ENCODE measurements at places on chromosomes 4 and X. TPM values are rescaled to one million over a fixed set of nuclear protein-coding genes. Genes with fewer than 3 reads are reported as not detected.
A peak's percentile ranks its signal among the peaks of the same experiment; 100 is the strongest.

Gene FOXR2
- not detected for total RNA-seq

Gene SMR3B
- total RNA-seq, result not detected

GRCh38 chr4:106541253-106541652, 172.7 kb upstream of the GIMD1 start:
- no peak overlapping the region for H3K4me3 ChIP-seq
- H3K27me3 ChIP-seq, result no peaks in the 10 kb centered on the region
- no peaks in the 10 kb centered on the region for H3K4me1 ChIP-seq
- DNase-seq, result no peak
- no peak overlapping the region for H3K27ac ChIP-seq

- H3K27me3 ChIP-seq, result no peaks in the 10 kb centered on the region
- H3K4me1 ChIP-seq, result peaks cover 10% of the 10 kb centered on the region
- no peak for DNase-seq
Observed at GRCh38 chr4:40055863-40056715, 561 bp upstream of the N4BP2 start.

- H3K27me3 ChIP-seq, result peaks cover 3% of the 10 kb centered on the region
- H3K4me1 ChIP-seq, result no peaks in the 10 kb centered on the region
- no peaks in the 10 kb centered on the region for H3K36me3 ChIP-seq
- no peak overlapping the region for H3K4me3 ChIP-seq
Observed at GRCh38 chr4:157223456-157223855, 2.9 kb downstream of the GRIA2 start.

DNA sequence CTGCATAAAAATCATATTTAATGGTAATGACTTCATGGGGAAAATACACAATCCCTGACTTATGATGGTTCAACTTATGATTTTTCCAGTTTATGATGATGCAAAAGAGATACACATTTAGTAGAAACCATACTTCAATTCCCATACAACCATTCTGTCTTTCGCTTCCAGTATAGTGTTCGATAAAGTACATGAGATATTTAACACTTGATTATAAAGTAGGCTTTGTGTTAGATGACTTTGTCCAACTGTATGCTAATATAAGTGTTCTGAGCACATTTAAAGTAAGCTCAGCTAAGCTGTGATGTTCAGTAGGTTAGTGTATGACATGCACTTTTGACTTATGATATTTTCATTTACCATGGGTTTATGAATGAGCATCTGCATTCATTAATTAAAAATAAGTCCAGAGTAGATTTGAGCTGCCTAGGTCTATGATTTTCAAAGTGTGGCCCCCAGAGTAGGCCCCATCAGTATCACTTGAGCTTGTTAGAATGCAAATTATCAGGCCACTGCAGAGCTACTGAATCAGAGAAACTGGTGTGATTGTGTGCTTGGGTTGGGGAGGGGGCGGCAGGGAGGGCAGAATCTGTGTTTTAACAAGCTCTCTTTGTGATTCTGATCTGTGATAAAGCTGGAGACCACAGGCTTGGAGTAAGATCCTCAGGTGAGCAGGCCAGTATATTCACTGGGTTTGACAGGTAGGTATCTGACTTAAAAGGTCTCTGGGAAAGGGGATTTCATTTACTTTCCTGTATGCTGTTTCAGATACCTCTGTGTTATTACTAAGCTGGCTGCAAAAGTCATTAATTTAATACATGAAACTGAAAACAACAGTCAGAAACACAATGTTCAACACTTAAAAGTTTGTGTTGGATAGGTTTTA, 8.4 kb downstream of the ATP10D start:
- peak overlapping the region; percentile 53 for H3K4me3 ChIP-seq
- peaks cover 19% of the 10 kb centered on the region for H3K4me1 ChIP-seq
- no peaks in the 10 kb centered on the region for H3K27me3 ChIP-seq
- H3K36me3 ChIP-seq, result no peaks in the 10 kb centered on the region
- H3K27ac ChIP-seq, result peak overlapping the region; percentile 84
- no peak for DNase-seq

- no peak for DNase-seq
- no peaks in the 10 kb centered on the region for H3K36me3 ChIP-seq
- H3K27me3 ChIP-seq, result no peaks in the 10 kb centered on the region
- no peak overlapping the region for H3K4me3 ChIP-seq
- no peaks in the 10 kb centered on the region for H3K4me1 ChIP-seq
Observed at GRCh38 chrX:9775930-9776329, 10.3 kb upstream of the GPR143 start.

Gene GLOD5
- not detected for total RNA-seq

Gene NOX1
- not detected for total RNA-seq

Gene BGN
- total RNA-seq, result 0.27 TPM

DNA sequence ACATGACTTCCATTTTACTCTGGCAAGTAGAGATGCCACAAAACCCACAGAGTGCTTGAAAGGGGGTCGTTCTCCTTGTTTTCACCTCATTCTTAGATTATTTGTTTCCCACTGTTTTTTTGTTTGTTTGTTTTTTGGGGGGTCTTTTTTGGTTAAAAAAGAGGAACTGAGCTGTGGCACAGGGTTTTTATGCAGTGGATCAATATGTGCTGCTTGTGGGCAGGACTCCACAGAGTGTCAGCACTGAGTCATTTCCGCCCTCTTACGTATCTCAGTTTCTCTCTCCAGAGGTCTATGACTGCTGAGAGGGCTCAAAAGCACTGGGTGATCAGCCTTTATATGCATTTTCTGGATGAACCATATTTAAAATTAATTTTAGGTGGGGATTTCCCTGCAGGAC, 268.1 kb upstream of the GRID2 start:
- no peak overlapping the region for H3K4me3 ChIP-seq
- no peaks in the 10 kb centered on the region for H3K4me1 ChIP-seq
- no peaks in the 10 kb centered on the region for H3K27me3 ChIP-seq
- no peak overlapping the region for H3K27ac ChIP-seq
- no peaks in the 10 kb centered on the region for H3K36me3 ChIP-seq

DNA sequence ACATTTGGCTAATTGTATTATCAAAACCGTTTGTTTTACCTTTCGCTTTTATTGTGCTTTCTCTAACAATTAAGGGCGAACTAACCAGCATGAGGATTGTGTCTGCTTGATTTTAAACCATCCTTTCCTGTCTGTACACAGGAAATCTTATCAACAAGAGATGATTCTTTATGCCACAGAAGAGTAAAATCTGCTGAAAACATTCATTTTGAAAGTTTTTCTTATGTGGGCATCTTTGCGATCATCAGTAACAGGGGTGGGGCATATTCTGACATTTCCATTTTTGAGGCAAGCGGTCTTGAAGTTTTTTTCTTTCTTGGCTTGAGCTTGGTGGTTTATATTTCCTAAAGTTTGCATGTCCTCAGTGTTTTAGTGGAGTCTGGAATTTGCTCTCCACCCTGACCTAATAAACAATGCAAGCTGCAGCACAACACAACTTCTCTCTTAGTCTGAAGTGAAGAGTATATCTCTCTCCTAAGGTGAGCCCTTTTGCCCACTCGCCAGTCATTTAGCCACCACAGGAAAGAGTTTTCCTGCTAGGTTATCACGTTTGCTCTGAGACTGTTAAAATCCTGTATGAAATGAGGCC, 26.6 kb downstream of the NFKB1 start:
- H3K4me1 ChIP-seq, result peaks cover 14% of the 10 kb centered on the region
- peaks cover 18% of the 10 kb centered on the region for H3K36me3 ChIP-seq
- H3K27me3 ChIP-seq, result no peaks in the 10 kb centered on the region
- peak overlapping the region; percentile 34 for H3K4me3 ChIP-seq
- H3K27ac ChIP-seq, result peak overlapping the region; percentile 0

DNA sequence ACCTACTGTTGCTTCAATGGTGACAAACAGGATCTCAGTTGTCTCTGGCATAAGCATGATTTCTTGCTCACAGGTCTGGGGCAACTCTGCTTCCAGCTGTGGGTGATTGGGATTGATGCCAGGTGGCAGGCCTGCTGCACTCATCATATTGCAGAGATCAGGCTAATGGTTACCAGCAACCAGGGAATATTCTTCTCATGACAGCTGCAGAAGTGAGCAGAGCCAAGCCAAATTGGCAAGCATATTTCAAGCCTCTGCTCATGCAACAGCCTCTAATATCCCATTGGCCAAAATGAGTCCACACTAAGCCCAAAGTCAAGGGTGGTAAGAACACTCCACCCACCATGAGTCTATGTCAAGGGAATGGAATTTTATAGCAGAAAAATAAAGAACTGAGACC, 26.7 kb upstream of the TBC1D19 start:
- H3K4me1 ChIP-seq, result no peaks in the 10 kb centered on the region
- no peak for DNase-seq
- no peak overlapping the region for H3K4me3 ChIP-seq
- no peaks in the 10 kb centered on the region for H3K36me3 ChIP-seq

- DNase-seq, result no peak
- no peak overlapping the region for H3K4me3 ChIP-seq
- H3K36me3 ChIP-seq, result no peaks in the 10 kb centered on the region
- no peaks in the 10 kb centered on the region for H3K4me1 ChIP-seq
- no peaks in the 10 kb centered on the region for H3K27me3 ChIP-seq
Observed at GRCh38 chr4:183297675-183298074, 22.4 kb downstream of the CLDN22 start.

- no peak for DNase-seq
- H3K27ac ChIP-seq, result no peak overlapping the region
- H3K36me3 ChIP-seq, result no peaks in the 10 kb centered on the region
- no peak overlapping the region for H3K4me3 ChIP-seq
Observed at GRCh38 chr4:99151452-99151851, 7.4 kb upstream of the ADH4 start.

GRCh38 chr4:168610911-168611530, 114.2 kb downstream of the PALLD start:
- no peaks in the 10 kb centered on the region for H3K36me3 ChIP-seq
- H3K27me3 ChIP-seq, result no peaks in the 10 kb centered on the region
- H3K4me3 ChIP-seq, result no peak overlapping the region
- no peak for DNase-seq
- no peaks in the 10 kb centered on the region for H3K4me1 ChIP-seq
- H3K27ac ChIP-seq, result no peak overlapping the region

DNA sequence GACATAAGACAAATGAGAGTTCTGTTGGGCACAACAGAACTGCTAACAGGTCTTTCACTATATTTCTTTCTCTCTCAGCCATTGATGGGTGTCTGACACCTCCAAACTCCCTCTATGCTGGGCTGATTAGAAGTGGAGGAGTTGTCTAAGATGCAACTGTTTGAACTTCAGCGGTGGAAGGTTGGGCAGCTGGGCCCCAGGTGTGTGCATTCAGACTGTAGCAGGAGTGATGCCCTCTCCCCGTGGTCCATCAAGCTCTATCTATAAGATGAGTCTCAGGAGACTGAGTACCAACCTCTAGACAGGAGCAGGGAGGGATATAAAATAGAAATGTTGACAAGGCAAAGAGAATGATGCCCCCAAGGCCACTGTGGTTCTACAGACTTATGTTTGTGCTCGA, 28.2 kb upstream of the CHRNA9 start:
- peak overlapping the region; percentile 35 for H3K4me3 ChIP-seq
- H3K27ac ChIP-seq, result peak overlapping the region; percentile 76
- no peaks in the 10 kb centered on the region for H3K36me3 ChIP-seq

- no peaks in the 10 kb centered on the region for H3K36me3 ChIP-seq
- H3K4me1 ChIP-seq, result no peaks in the 10 kb centered on the region
- no peak for DNase-seq
- H3K27ac ChIP-seq, result no peak overlapping the region
- no peaks in the 10 kb centered on the region for H3K27me3 ChIP-seq
Observed at GRCh38 chr4:133498149-133498548, 349.1 kb downstream of the PCDH10 start.

Gene GYPE
- 1.5 TPM for total RNA-seq

- no peak overlapping the region for H3K4me3 ChIP-seq
- no peak for DNase-seq
- no peak overlapping the region for H3K27ac ChIP-seq
Observed at GRCh38 chr4:27412613-27413012, 552.0 kb downstream of the STIM2 start.

DNA sequence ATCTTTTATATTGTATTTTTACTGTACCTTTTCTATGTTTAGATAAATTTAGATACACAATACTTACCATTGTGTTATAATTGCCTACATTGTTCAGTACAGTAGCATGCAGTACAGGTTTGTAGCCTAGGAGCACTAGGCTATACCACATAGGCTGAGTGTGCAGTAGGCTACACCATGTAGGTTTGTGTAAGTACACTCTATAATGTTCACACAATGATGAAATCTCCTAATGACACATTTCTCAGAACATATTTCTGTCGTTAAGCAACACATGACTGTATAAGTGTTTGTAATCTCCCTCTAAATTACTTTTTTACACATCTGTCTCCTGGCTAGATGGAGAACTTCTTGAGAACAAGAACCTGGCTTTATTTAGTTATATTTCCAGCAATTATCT, 40.3 kb downstream of the UCHL1 start:
- H3K27ac ChIP-seq, result no peak overlapping the region
- DNase-seq, result no peak
- no peaks in the 10 kb centered on the region for H3K27me3 ChIP-seq
- no peaks in the 10 kb centered on the region for H3K36me3 ChIP-seq

Data from GM12878 (cell line).